ENCODE measurements at places on chromosomes 5 and 9. TPM values are rescaled to one million over a fixed set of nuclear protein-coding genes. Genes with fewer than 3 reads are reported as not detected.

- no peak for DNase-seq
- no peaks in the 10 kb centered on the region for H3K27me3 ChIP-seq
- H3K27ac ChIP-seq: no peak overlapping the region
- no peak overlapping the region for H3K4me3 ChIP-seq
These were observed 138.2 kb upstream of the PLPPR1 start for GRCh38 chr9:100890321-100890720.

- H3K27ac ChIP-seq: no peak overlapping the region
- H3K27me3 ChIP-seq: peaks cover 2% of the 10 kb centered on the region
- no peak for DNase-seq
- peak overlapping the region; percentile 17 for H3K4me3 ChIP-seq
- no peaks in the 10 kb centered on the region for H3K36me3 ChIP-seq
These were observed 1.1 kb downstream of the FUT7 start for GRCh38 chr9:137030538-137031527.

GRCh38 chr5:121691478-121691877, 160.2 kb upstream of the FTMT start:
- no peak overlapping the region for H3K27ac ChIP-seq
- H3K36me3 ChIP-seq: no peaks in the 10 kb centered on the region
- H3K4me1 ChIP-seq: peaks cover 2% of the 10 kb centered on the region
- H3K27me3 ChIP-seq: no peaks in the 10 kb centered on the region

DNA sequence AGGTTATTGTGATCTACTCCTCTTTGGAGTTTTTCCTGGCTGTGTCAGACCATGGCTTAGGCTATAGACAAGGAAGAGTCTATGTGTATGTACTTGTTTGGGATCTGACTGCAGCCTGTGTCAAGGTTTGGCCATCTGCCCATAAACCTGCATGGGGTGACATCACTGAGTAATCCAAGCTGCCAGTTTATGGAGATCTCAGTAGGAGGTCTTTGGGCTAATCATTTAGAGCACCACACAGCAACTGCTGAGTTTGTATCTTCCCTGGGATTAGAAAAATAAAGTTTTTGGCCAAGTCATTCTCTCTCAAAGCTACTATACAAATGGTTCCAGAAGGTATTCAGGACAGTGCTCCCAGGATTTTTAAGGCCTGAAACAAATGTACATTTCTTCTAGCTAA, 65.5 kb upstream of the HSPB3 start:
- H3K36me3 ChIP-seq: no peaks in the 10 kb centered on the region
- no peak overlapping the region for H3K4me3 ChIP-seq
- DNase-seq: no peak
- H3K27ac ChIP-seq: no peak overlapping the region

- peaks cover 32% of the 10 kb centered on the region for H3K36me3 ChIP-seq
- no peaks in the 10 kb centered on the region for H3K27me3 ChIP-seq
- H3K4me3 ChIP-seq: no peak overlapping the region
- peaks cover 12% of the 10 kb centered on the region for H3K4me1 ChIP-seq
- no peak for DNase-seq
These were observed 16.4 kb downstream of the C5orf63 start for GRCh38 chr5:127056896-127057295.

GRCh38 chr5:119315516-119315949, 40.3 kb upstream of the TNFAIP8 start:
- no peaks in the 10 kb centered on the region for H3K27me3 ChIP-seq
- H3K4me3 ChIP-seq: no peak overlapping the region
- peaks cover 84% of the 10 kb centered on the region for H3K4me1 ChIP-seq
- DNase-seq: no peak
- H3K36me3 ChIP-seq: peaks cover 44% of the 10 kb centered on the region

- DNase-seq: peak; percentile 28
- H3K4me1 ChIP-seq: peaks cover 19% of the 10 kb centered on the region
- no peak overlapping the region for H3K4me3 ChIP-seq
- peaks cover 28% of the 10 kb centered on the region for H3K36me3 ChIP-seq
These were observed 80.5 kb upstream of the EPB41L4B start for GRCh38 chr9:109401169-109401989.

- no peaks in the 10 kb centered on the region for H3K36me3 ChIP-seq
- H3K27ac ChIP-seq: no peak overlapping the region
- no peak for DNase-seq
- H3K4me3 ChIP-seq: no peak overlapping the region
These were observed 6.1 kb upstream of the C9orf152 start for GRCh38 chr9:110214090-110214489.

DNA sequence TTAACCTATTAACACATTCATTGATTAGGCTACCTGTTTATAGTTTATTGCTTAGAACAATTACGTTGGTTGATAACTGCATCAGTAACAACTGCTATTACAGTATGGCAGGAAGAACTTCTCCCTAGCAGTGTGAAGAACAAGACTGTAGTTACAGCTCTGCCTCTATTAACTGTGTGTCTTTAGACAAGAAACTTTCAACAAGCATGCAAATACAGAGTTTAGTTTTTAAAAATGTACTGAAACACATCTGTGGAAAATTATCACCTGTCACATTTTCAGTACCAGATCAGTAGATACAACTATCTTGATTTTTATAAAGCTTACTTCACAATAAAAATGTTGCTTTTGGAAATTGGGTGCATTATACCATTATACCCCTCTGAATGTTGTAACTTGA, 22.2 kb downstream of the ELL2 start:
- peaks cover 27% of the 10 kb centered on the region for H3K4me1 ChIP-seq
- no peak for DNase-seq
- H3K27ac ChIP-seq: no peak overlapping the region
- no peak overlapping the region for H3K4me3 ChIP-seq

GRCh38 chr5:141517880-141518617, 29.2 kb downstream of the PCDHGC5 start:
- DNase-seq: no peak
- H3K36me3 ChIP-seq: peaks cover 76% of the 10 kb centered on the region
- H3K4me3 ChIP-seq: no peak overlapping the region
- no peaks in the 10 kb centered on the region for H3K27me3 ChIP-seq
- H3K4me1 ChIP-seq: peaks cover 40% of the 10 kb centered on the region

DNA sequence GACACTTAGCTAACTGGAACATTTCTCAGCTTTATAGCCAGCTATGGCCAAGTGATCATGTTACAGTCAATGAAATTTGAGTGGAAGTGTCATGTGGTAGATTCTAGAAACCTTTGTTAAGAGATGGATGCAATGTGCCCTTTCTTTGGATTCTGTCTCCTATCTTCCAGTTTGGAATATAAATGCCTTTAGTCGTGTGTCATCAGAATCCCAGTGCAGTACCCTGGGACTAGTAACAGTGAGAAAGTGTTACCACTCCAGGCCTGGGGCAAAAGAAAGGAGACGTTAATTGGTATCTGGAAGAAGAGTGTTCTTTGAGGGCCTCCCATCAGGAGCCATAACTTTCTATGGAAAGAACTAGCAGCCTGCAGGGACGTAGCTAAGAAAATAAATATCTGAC, 149.6 kb downstream of the SNX18 start:
- peaks cover 4% of the 10 kb centered on the region for H3K27me3 ChIP-seq
- peaks cover 17% of the 10 kb centered on the region for H3K4me1 ChIP-seq
- no peak for DNase-seq
- peaks cover 15% of the 10 kb centered on the region for H3K36me3 ChIP-seq
- no peak overlapping the region for H3K4me3 ChIP-seq

DNA sequence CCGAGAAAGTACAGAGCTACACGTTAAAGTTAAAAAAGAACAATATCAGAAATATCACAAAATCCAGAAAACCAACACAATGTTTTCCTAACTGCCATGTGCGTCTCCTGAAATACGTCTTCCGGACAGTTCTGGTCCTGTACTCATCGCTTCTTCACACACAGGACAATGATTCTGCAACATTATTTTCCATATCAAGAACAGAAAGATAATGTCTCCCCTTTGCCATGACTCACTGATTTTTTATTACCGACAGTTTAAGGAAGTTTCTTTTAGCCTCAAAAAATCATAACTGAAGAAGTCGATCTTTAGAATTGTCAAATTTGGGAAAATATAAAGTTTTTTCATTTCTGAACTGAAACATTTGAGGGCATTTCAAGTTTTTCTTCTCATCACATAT, 2.5 kb downstream of the TBC1D9B start:
- no peaks in the 10 kb centered on the region for H3K27me3 ChIP-seq
- peaks cover 10% of the 10 kb centered on the region for H3K4me1 ChIP-seq
- DNase-seq: no peak
- H3K27ac ChIP-seq: no peak overlapping the region
- peaks cover 35% of the 10 kb centered on the region for H3K36me3 ChIP-seq

GRCh38 chr5:107466233-107466769, 204.4 kb downstream of the EFNA5 start:
- H3K4me3 ChIP-seq: no peak overlapping the region
- DNase-seq: no peak
- no peak overlapping the region for H3K27ac ChIP-seq
- peaks cover 16% of the 10 kb centered on the region for H3K27me3 ChIP-seq
- H3K36me3 ChIP-seq: no peaks in the 10 kb centered on the region
- peaks cover 11% of the 10 kb centered on the region for H3K4me1 ChIP-seq

DNA sequence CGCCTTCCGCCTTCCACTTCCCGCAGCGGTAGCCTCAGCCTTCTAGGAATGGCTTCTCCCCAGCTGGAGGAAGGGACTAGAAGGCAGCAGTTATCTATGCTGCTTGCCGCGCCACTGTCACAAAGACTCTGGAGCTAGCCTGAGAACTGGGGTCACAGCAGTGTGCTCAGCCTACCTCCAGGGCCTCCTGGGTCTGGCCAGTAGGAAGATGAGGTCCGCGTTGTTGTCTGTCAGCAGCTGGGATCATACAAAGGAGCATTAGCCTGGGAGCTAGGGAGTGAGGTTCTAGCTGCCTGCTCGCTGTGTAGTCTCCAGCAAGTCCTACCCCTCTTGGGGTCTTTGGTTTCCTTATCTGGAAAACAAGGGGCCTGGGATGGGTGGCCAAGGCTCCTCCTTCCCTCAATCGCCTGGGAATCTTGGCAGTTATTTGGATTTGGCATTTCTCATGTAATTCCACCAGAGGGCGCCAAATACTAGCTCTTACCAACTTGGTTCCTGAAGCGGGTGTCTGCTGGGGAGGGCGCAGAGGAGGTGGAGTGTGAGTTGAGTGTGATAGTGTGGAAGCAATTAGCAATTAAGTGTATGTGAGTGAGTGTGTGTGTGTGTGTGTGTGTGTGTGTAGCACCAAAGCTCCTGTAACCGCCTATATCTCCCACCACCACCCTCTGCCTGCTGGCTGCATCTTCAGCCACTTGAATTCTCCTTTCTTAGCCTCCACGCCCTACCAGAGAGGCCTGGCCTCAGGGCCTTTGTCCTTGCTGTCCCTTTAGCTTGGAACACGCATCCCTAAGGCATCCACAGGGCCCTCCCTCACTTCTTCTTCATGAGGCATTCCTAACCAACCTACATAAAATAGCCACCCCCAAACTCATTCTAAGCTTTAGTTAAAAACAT, 97.1 kb downstream of the ENTREP1 start:
- no peaks in the 10 kb centered on the region for H3K36me3 ChIP-seq
- no peak overlapping the region for H3K4me3 ChIP-seq
- DNase-seq: peak; percentile 19
- H3K27me3 ChIP-seq: peaks cover 4% of the 10 kb centered on the region
- H3K4me1 ChIP-seq: no peaks in the 10 kb centered on the region
- no peak overlapping the region for H3K27ac ChIP-seq

DNA sequence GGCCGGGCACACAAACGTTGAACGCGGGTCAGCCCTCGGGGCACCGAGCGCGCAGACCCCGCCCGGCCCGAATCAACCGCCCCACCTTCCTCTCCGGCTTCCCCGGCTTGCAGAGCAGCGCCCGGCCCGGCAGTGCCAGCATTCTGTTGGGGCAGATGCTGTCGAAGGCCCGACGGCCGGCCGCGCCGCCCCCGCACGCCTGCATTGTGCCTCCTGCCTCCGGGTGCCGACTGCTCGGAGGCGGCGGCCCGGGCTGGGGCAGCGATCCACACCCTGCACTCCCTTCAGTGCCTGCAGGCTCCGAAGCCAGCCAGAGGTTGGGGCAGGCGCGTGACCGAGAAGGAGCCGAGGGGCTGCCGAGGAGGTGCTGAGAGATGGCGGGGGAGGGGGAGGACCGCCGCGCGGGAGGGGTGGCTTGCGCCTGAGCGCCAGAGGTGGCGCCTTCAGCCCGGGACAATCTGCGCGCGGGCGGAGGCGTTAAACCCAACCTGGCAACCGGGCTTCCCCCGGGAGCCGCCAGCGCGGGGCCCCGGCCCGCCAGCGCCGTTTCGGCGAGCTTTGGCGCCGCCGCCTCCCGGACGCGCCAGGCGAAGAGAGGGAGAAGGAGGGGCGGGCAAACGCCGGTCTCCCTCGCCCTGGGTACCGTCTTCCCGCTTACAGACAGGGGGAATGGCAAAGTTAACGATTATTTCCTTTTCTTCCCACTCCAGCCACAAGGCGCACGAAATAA, at the start of gene MCIDAS:
MCIDAS (minus strand) TSS at position 382 of the 730 bp plus-strand sequence; CDS start at position 205, 177 bp downstream.
- peaks cover 88% of the 10 kb centered on the region for H3K27me3 ChIP-seq
- H3K36me3 ChIP-seq: no peaks in the 10 kb centered on the region
- H3K4me1 ChIP-seq: peaks cover 35% of the 10 kb centered on the region
- H3K4me3 ChIP-seq: peak within 1 kb of the TSS; percentile 69
- H3K27ac ChIP-seq: peak within 1 kb of the TSS; percentile 38
- DNase-seq: peak; percentile 43

- H3K4me1 ChIP-seq: no peaks in the 10 kb centered on the region
- H3K36me3 ChIP-seq: no peaks in the 10 kb centered on the region
- DNase-seq: no peak
- H3K27ac ChIP-seq: no peak overlapping the region
These were observed 29.1 kb downstream of the TRIO start for GRCh38 chr5:14172149-14172795.

GRCh38 chr9:120946259-120946658, 19.7 kb upstream of the TRAF1 start:
- H3K4me1 ChIP-seq: no peaks in the 10 kb centered on the region
- no peak for DNase-seq
- H3K27me3 ChIP-seq: peaks cover 2% of the 10 kb centered on the region
- H3K27ac ChIP-seq: no peak overlapping the region

- peaks cover 74% of the 10 kb centered on the region for H3K4me1 ChIP-seq
- H3K4me3 ChIP-seq: peak overlapping the region; percentile 79
- peak overlapping the region; percentile 88 for H3K27ac ChIP-seq
- peak; percentile 27 for DNase-seq
These were observed 730 bp upstream of the GZMA start for GRCh38 chr5:55101556-55102276.

GRCh38 chr5:172843825-172844576, 9.9 kb downstream of the ERGIC1 start:
- no peaks in the 10 kb centered on the region for H3K36me3 ChIP-seq
- H3K27ac ChIP-seq: no peak overlapping the region
- peaks cover 2% of the 10 kb centered on the region for H3K4me1 ChIP-seq

The SLIT3 gene
- 8.1 TPM for total RNA-seq

The TLX3 gene
- total RNA-seq: not detected

The FBN2 gene
- total RNA-seq: not detected

The CORO2A gene
- total RNA-seq: 0.96 TPM

The PCDHGA7 gene
- total RNA-seq: 0.16 TPM

The CAVIN4 gene
- 0.23 TPM for total RNA-seq

The CDKN2AIPNL gene
- total RNA-seq: 37.8 TPM

The ADCY2 gene
- not detected for total RNA-seq

The TXNDC8 gene
- not detected for total RNA-seq

The SLC6A19 gene
- not detected for total RNA-seq

The ANKRD20A1 gene
- 1.2 TPM for total RNA-seq
